ENCODE measurements at places on chromosomes 11 and 22. TPM values are rescaled to one million over a fixed set of nuclear protein-coding genes. Genes with fewer than 3 reads are reported as not detected.

- DNase-seq = no peak
Observed at GRCh38 chr22:32206774-32207758, 2.2 kb upstream of the RFPL2 start.

DNA sequence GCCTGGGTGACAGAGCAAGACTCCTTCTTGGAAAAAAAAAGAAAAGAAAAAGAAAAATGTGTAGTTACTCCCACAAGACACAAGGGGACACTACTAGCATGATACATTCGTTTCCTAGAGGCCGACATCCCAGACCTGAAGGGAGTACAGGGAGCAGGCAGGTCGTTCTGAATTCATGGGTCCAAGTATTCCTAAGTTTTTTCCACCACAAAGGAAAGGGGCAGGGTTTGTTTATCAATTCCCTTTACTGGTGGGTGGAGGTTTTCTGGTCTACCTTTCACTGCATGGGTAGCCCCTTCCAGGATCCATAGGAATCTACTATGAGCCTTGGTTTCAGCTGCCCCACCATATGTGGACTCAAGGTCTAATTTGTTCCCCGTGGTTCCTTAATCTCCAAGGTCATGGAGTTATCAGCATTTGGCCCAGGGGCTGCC lies 11.8 kb downstream of the TIGD3 start:
- peak; percentile 66 for DNase-seq

Gene PNPLA5
- total RNA-seq = not detected

Gene SLC5A4
- not detected for total RNA-seq

Gene RAC2
- 297 TPM for total RNA-seq

Gene SYT9
- total RNA-seq = not detected

DNA sequence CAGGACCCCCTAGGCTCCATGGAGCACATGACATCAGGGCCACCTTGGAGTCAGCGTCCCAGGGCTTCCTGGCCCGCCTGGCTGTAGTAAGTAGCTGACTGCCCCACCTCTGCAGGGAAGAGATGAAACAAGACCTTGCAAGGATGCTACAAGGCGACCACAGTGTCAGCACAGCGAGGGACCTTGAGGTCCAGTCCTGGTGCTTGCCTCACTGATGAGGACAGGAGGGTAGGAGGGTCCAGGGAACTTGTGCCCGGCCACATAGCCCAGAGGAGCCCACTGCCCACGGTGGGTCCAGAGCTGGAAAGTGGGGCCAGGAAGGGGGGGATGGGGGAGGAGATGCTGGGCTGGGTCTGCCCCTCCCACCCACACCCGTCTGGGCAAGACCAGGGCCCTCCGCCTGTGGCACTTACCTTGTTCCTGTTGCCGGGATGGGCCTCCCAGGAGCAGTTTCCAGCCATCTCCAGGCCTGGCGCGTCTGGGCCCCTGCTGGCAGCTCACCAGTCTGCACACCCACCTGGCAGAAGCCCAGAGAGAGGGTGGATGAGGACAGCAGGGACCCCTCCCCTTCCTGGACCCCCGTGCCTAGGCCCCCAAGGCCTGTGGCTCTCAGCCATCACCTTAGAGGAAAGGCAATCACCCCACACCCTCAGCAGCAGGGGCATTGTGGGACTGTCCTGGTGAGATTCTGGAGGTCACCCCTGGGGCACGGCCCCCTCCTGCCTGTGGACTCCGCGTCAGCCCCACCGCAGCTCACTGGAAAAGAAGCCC lies 3.4 kb downstream of the MRGPRF start:
- DNase-seq = no peak

- DNase-seq = no peak
Observed at GRCh38 chr11:90556606-90557005, 333.8 kb upstream of the CHORDC1 start.

Gene PHOX2A
- total RNA-seq = not detected

GRCh38 chr11:125256541-125257189 lies 92.1 kb downstream of the PKNOX2 start:
- no peak for DNase-seq

Gene SPDYC
- not detected for total RNA-seq

Gene CCDC73
- not detected for total RNA-seq

Gene TEX12
- total RNA-seq = not detected

Gene GGT5
- total RNA-seq = not detected

DNA sequence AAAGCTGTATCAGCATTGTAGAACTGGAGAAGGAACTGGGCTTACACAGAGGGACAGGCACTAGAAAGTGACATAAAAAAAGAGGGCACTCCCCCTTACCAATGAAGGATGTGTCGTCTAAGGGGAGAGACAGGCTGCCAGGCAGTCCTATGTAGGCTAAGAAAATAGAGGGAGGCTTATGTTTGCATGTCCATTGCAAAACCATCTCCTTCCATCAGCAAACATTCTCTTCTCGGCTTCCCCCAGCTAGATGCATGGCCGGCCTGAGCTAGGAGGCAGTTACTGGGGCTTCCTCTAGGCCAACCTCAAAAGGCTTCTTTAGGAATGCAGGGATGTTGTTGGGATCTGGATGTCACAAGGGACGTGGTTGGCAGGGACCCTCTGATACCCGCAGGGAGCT lies 139.1 kb downstream of the PKNOX2 start:
- no peak for DNase-seq

GRCh38 chr11:92753161-92753560 lies 216.3 kb upstream of the MTNR1B start:
- no peak for DNase-seq

Gene MUC6
- not detected for total RNA-seq

GRCh38 chr22:29907753-29908515 lies 25.0 kb downstream of the MTMR3 start:
- no peak for DNase-seq

GRCh38 chr22:30000566-30000965 lies 79.7 kb upstream of the HORMAD2 start:
- no peak for DNase-seq

DNA sequence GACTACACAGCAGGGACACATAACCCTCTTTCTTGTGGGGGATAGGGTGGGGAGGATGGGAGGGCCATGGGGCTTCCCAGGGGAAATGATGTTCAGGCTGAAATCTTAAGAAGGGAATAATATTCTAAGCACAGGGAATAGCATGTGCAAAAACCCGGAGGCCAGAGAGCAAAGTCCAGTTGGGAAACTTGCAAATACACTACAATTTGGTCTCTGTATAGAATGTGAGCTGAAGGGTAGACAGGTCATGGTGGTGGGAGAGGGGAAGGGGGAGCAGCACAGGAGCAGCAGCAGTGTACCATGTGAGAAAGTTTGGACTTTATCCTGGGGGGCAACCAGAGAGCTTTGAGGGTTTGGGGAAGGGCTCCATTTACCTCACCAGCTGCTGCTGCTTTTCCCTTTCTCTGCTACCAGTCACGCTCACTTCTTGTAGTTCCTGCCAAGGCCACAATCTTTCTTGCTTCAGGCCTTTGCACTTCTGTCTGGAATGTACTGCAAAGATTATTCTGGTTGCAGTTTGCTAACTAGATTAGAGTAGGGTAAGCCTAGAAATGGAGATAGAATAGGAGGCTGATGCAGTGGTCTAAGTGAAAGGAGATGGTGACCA lies 43.0 kb downstream of the KREMEN1 start:
- DNase-seq = no peak

Gene MYO18B
- total RNA-seq = 1.1 TPM

Gene TCN1
- total RNA-seq = not detected
